ENCODE measurements at places on chromosomes 3 and 15.

DNA sequence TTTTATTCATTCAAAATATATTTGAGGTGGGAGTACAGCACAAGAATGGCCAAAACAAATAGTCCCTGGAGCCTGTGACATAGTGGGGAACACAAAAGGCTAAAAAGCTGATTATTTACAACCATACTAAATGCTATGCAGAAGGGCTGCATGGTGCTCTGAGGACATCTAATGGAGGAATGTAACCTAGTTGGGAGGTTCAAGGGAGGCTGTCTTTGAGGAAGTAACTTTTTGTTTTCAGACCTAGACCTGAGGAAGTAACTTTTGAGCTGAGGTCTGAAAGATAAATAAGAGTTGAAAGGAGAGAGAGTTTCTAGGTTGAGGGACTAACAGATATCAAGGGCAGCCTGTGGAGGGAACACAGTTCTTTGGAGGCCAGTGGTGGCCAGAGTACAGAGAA is 34.8 kb upstream of the RASA2 start:
- DNase-seq: peak; percentile 52

GRCh38 chr3:65246561-65246960 is 558.8 kb upstream of the ADAMTS9 start:
- DNase-seq: no peak

DNA sequence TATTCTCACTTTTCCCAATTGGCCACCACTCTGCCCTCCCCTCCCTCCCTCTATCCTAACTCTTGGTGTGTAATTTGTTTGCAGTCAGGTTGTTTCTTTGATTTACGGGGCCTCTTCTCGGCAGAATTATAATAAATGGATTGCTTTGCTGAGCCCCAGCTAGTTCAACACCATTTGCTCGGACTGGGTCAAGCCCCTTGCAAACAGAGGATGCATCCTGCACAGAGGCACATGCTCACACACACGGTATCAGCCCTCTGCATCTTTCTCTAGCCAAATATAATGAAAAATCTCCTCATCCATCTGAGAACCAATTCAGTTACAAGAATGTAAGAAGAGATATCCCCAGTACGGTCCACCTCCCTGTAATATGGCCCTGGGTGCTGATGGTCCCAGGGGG is 97.7 kb downstream of the EPHB1 start:
- no peak for DNase-seq

- no peak for DNase-seq
These were observed 7.1 kb downstream of the C3orf85 start for GRCh38 chr3:109143646-109144045.

DNA sequence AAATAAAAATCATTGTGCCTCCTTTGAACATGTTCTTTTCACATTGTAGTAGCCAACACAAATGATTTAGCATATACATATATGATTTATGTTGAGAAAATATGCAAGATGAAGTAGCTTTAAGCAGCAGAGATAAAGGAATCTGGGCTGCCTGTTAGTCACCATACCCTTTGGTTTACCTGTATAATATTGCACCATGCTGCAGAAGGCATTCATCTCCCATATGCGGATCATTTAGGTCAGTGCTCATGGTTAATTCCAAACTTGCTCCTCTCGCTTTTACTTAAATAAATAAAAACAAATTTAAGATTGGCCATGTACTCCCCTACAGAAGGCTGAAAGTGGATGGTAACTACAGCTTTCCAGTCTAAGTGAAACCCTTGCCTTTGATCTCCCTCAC is 86.7 kb upstream of the TBL1XR1 start:
- DNase-seq: no peak

DNA sequence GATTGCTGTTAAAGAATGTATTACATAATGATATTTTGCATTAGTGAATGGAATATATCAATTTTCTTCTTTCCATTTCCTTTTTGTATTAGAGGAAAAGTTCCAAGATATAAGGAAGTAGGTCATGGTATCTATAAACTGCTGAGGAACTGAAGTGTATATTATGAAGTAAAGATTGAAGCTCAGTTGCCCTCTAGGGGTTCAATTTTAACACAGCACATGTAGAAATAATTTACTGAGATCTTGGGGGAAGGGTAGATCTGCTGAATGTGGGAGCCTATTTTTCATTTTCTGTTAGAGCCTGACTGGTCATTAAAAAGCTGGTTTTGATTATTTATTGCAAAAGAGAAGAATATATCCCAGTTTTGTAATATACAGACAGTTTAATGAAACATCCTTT is 45.2 kb downstream of the CMC1 start:
- no peak for DNase-seq

- no peak for DNase-seq
These were observed 165.8 kb upstream of the SLC24A5 start for GRCh38 chr15:47955021-47955420.

DNA sequence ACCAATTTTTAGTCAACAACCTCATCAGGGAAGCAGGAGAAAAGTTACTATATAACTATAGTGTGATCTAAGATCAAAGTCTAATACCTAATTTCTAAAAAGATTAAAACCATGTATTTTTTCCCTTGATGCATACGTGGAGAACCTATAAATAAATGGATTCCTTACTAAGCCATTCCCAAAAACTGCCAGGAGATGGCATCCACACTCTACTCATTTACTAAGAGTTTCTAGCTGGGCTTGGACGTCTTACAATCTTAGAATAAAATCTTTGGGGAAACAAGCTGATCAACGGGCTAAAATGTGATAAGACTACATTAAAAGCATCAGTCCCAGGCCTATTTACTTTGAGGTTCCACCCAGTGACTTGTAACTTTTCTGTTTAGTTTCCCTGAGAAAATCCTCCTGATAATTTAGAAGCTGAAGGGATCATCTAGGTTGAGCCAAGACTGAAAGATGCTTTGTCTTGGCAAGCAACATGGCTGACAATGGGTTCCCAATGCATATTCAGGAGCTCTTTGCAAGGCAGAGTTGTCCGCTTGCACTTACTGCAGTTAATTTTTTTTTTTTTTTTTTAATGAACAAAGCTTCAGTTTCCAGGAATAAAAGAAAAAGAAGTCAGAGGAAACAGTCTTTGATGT is 85.5 kb upstream of the FGF12 start:
- peak; percentile 45 for DNase-seq

GRCh38 chr15:96325541-96326327 is 4.8 kb upstream of the NR2F2 start:
- no peak for DNase-seq

GRCh38 chr15:76270876-76271275 is 40.4 kb downstream of the ETFA start:
- no peak for DNase-seq
